ENCODE measurements at places on chromosomes 1 and 21.

DNA sequence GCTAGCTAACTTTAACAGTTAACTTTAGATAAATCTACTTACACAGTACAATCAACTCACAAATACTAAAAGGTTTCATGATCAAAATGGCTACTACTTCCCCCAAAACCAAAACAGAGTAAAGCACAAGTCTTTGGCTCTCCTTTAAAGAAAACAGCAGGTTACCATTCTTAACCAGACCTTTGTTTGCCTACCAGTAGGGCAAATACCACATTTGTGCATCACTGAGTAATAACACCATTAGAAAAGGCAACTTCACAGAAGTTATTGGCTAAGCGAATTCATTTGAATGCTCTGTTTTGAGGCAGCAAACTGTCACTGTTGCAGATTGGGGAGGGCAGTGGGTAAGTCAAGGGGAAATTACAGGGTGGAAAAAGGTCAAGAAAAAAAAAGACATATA lies 17.3 kb upstream of the SERPINC1 start:
- DNase-seq: no peak

DNA sequence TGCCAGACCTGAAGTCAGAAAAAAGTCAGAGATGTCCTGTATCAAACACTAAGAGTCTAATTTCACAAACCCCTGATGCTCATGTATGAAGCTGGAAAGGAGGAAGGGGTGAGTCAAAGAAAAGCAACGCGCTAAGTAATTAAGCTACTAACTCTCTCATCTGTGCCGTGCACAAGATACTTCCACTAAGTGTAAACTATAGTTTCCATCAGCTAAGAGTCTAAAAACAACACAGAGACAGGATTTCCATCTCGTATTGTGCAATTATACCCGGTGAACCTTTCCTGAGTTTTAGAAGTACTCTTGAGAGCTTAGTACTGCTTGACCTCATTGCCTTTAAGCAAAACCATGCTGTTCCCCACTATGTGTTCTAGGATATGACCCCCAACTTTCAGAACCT lies 19.0 kb downstream of the DNALI1 start:
- no peak for DNase-seq

DNA sequence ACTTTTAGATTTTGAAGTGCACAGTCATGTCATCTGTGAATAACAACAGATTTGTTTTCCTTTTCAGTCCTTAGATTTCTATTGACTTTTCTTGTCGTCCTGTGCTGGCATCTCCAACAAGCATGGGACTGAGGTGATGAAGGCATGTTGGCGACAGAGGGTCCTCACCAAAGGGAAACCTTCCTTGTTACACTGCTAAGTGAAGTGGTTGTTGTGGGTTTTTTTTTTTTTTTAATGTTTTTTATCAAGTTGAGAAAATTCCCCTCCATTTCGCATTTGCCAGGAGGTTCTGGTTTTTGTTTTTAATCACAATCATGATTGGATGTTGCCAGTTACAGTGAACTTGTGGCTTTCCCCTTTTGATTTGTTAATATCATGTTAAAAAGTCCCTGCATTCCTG lies 24.0 kb downstream of the AGPAT3 start:
- no peak for DNase-seq

GRCh38 chr1:181488866-181489265 lies 5.5 kb downstream of the CACNA1E start:
- no peak for DNase-seq

GRCh38 chr1:26417111-26417759 lies 6.6 kb downstream of the LIN28A start:
- peak; percentile 87 for DNase-seq

DNA sequence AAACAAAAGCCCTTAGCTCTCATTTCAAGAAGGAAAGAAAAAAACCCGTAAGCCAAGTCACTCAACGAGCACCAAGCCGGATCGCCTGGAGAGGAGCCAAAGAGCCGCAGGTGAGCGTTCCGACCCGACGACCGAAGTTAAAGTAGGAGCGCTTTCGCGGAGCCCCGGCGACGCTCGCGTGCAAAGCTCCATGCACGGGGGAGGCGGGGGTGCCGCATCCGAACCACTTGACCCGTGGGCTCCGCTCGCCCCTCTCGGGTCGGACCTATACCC lies 382 bp downstream of the GPBP1L1 start:
- peak; percentile 64 for DNase-seq

DNA sequence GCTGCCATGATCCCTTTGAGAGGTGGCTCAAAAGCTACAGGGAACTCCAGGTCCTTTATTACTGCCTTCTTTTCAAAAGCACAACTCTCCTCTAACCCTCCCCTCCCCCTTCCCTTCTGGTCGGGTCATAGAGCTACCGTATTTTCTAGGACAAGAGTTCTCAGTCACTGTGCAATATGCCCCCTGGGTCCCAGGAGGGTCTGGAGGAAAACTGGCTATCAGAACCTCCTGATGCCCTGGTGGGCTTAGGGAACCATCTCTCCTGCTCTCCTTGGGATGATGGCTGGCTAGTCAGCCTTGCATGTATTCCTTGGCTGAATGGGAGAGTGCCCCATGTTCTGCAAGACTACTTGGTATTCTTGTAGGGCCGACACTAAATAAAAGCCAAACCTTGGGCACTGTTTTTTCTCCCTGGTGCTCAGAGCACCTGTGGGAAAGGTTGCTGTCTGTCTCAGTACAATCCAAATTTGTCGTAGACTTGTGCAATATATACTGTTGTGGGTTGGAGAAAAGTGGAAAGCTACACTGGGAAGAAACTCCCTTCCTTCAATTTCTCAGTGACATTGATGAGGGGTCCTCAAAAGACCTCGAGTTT lies 3.1 kb downstream of the BTG2 start:
- no peak for DNase-seq

DNA sequence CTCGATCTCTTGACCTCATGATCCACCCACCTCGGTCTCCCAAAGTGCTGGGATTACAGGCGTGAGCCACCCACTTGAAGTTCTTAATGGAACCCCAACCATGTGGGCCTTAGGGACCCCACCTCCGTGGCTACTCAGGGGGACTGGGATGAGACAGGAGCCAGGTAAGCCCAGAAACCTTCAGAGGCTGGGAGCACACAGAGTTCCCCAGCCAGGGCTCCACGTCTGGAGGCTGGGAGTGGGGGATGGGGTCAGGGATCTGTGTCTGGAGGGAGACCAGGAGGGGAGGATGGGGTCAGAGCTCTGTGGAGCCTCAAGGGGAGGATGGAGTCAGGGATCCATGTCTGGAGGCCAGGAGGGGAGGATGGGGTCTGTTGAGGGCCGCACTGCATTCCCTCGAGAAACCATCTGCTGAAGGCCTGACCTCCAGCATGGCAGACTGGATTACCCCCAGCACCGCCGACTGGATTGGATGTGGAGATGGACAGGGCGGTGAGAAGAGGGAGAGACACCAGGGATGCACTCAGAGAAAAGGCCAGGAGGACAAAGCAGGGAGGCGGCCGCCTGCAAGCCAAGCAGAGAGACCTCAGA lies 2.1 kb upstream of the FTCD start:
- DNase-seq: no peak

GRCh38 chr1:22329148-22329515 lies 122.5 kb upstream of the ZBTB40 start:
- peak; percentile 3 for DNase-seq

GRCh38 chr1:31700468-31701090 lies 3.2 kb downstream of the COL16A1 start:
- DNase-seq: no peak

DNA sequence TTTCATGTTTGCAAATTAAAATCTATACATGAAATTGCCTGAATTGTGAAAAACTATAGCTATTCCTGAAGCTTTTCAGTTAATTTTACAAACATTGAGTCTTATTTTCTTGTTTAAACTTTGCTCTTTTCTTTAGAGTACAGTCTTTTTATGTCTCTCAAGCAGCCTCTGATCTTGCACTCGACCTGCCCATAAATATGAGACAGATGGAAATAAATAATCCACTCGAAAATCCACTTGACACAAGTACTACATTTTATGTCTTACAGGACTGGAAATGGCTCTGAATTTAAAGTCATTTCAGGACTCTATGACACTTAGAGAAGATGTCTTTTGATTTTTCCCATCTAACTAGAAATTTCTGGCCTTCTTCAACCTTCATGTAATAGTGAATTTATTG lies 283.8 kb downstream of the USP25 start:
- no peak for DNase-seq

DNA sequence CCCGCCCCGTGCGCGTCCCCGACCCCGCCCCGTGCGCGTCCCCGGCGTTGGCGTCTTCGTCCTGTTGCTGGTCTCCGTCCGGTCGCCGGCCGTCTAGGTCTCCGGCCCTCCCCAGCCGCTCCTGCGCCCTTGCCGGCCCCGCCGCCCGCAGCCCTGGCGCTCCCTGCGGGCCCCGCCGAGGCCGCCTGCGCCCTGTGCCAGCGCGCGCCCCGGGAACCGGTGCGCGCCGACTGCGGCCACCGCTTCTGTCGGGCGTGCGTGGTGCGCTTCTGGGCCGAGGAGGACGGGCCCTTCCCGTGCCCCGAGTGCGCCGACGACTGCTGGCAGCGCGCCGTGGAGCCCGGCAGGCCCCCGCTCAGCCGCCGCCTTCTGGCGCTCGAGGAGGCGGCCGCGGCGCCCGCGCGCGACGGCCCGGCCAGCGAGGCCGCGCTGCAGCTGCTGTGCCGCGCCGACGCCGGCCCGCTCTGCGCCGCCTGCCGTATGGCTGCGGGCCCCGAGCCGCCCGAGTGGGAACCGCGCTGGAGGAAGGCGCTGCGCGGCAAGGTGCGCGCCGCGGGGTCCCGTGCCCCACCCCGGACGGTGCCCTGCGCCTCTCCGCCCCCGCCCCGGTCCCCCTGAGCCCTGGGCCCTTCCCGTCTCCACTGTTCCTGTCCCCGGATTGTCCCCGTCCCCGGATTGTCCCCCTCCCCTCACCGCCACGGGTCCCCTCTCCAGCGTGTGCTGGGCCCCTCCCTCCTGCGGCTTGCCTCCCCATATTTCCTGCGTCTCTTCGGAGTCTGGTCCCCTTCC lies at the start of gene RNF187:
RNF187 (plus strand) TSS at position 47 of the 789 bp plus-strand sequence.
- peak; percentile 91 for DNase-seq

- DNase-seq: no peak
Observed at GRCh38 chr1:157770442-157771043, 6.4 kb downstream of the FCRL2 start.

DNA sequence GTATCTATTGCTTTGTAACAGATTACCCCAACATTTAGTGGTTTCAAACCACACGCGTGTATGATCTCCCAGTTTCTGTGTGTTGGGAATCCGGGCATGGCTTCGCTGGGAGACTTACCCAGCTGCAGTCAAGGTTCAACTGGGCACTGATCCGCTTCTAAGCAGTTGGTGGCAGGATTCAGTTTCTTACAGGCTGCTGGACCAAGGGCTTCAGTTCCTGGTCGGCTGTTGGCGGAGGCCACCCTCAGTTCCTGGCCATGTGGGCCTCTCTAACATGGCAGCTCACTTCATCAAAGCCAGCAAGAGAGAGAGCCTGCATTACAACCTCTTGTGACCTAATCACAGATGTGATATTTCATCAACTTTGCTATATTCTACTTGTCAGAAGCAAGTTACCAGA lies 53.8 kb upstream of the NEK2 start:
- DNase-seq: no peak

GRCh38 chr1:65773391-65774123 lies 19.1 kb upstream of the PDE4B start:
- no peak for DNase-seq

- no peak for DNase-seq
Observed at GRCh38 chr1:194194724-194195123, 1008.3 kb upstream of the B3GALT2 start.

- DNase-seq: no peak
Observed at GRCh38 chr1:183780159-183780558, 24.8 kb upstream of the RGL1 start.

DNA sequence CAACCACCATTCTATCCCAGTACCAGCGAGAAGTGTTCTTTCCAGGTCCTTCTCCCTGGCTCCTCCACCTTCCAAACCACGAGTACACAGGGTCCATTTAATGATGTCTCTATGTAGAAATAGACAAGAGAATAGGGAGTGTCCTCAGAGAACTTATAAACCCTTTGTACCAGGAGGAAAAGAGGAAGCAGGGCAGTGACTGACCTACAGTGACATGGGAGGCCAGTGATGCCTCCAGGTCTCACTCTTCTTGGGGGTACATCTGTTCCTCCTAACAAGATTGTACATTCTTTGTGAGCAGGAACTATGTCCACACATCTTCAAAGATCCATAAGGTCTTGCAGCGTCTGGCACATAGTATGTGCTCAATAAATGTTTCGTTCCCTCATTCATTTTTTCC lies 18.7 kb upstream of the FMOD start:
- DNase-seq: no peak

- DNase-seq: no peak
Observed at GRCh38 chr21:38741092-38741949, 64.4 kb upstream of the ETS2 start.

GRCh38 chr21:25827513-25827912 lies 92.7 kb downstream of the GABPA start:
- no peak for DNase-seq

- DNase-seq: no peak
Observed at GRCh38 chr1:194419721-194420120, 1233.3 kb upstream of the B3GALT2 start.

DNA sequence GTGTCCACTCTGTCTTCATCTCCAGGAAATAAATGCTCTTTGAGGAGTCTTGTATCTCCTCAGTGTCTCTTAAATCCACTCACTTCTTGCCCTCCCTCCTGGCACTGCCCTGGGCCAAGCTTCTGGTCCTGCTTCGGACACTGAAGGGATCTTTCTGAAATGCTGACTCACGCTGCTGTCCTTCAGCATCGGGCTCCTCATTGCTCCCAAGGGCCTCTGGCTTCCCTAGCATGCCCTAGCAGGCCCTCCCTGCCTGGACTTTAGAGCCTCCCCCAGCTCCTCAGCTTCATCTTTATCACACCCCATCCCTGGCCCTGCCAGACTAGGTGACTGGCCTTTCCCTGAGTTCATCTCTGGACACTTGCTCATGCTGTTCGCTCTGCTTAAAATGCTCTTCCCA lies 96.6 kb downstream of the FOXD2 start:
- DNase-seq: no peak

- no peak for DNase-seq
Observed at GRCh38 chr1:178311164-178311563, 185.6 kb downstream of the CLEC20A start.

DNA sequence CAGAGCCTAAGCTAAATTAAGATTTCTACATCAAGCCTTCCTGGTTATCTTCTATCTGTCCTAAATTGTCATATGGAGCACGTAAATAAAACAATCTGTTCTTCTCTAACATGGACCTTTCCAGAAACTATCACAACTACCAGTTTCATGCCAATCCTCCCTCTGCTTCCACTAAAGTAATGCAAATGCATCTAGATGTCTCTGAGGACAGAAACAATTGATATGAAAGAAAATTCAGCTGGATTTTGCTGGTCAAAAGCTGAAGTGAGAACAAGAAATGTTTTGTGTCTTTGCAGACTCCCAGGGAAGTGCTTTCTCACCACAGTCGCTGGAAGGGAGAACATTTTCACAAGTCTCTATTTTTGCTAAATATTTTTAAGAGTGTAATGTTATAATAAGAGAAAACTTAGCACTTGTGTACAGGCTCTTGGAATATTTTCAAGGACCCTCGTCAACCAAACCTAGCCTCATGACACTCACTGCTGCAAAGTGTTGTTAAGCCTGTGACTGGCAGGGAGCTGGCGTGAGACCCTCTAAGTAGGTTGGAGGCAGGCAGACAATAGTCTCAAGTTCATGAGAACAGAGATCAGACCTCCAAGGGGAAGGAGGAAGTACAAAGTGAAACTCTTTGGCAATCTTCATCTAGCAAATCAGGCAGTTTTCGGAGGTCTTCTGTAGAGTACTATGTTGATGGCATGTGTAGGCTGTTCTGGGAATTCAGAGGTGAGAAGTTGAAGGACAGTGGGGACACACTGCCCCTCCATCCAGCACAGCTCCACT lies 38.8 kb downstream of the DNASE2B start:
- DNase-seq: no peak

- DNase-seq: no peak
Observed at GRCh38 chr1:220222939-220223338, 49.3 kb downstream of the RAB3GAP2 start.

Data from activated CD4-positive, CD25-positive, alpha-beta regulatory T cell treated with anti-CD3 and anti-CD28 coated beads, Interleukin-2, amount 50 U/mL, for 72 hours (primary cell).